ENCODE measurements at places on chromosomes 16 and 17.

DNA sequence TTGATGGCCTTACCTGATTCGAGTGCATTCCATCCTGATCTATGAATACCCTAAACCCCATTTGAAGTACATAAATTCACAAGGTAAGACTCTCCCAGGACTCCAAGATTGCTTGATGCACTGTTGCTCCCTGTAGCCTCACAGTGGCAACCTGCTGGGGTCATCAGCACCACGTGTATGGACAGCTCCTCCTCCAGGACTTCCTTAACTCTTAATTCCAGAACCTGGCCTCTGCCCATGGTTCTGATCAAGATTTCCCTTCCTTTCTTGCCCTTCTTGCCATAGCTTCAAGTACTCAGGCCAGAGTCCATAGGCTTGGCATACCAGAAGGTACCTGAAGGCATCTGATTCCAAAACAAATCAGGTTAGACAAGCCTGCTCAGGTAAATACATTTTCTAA is 34.0 kb upstream of the NLK start:
- DNase-seq = no peak

DNA sequence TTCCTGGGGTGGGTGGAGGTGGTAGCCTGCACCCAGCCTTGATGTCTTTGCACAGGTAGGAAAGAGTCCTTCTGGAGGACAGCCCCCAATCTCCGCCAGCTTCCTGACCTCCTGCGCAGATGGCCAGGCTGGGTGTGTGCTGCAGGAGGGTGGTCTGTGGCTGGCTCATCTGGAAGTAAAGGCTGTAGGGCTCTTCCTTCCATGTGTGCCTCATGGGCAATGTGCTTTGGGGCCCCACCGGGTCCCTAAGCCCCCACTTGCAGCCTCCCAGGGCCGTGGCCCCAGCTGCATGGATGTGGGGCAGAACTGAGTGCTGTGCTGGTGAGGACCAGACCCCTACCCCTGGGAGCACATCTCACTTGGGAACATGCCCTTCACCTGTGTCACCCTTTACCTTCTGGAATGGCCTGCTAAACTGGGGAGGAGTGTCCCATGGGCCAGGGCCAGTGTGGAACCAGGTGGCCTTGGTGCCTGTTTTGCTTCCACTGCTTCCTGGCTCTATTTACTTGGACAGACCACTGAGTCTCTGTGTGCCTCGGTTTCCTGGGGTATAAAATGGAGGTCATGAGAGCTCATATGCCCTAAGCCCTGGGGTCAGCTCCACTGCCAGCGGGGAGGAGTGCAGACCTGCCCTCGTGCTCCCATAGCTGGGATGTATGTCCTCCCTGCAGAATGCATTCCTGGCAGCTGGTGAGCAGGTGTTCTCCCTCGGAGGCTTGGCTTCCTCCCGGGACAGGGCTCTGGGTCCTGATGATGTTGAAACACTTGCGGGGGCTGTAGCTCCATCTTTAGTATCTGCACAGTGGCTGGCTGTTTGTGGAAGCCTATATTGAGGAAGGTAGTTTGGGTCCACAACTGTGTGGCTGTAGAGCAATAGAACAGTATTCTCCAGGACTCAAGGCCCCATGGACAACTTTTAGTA is 18.0 kb downstream of the MPRIP start:
- no peak for DNase-seq

GRCh38 chr17:45077643-45078042 is 16.5 kb downstream of the NMT1 start:
- DNase-seq = no peak

GRCh38 chr16:30786115-30786935 is 680 bp downstream of the ZNF629 start:
- no peak for DNase-seq

DNA sequence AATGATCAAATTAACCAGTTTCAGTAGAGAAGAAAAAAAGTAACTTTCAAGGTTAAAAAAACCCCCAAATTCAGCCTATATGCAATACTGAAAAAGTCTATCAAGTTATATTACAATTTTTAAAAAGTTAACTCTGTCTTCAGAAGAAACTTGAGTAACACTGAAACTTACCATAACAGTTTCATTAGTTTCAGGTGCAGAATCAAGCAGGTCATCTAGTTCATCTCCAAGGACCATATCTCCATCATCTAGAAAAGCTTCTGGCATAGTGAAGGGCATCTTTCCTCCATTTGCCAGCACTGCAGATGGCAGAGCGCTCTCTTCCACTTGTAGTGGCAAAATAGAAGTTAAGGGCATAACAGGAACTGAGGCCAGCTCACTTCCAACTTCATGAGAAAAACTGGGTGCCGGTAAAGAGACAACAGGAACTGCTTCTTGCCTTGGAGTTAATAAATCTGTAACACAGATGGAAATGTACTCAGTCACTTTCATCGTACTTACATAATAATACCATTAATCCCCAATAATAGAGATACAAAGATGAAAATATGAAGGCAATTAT is 22.9 kb downstream of the ZC3H7A start:
- no peak for DNase-seq

- DNase-seq = no peak
Observed at GRCh38 chr17:72463287-72464102, 342.7 kb downstream of the SOX9 start.

GRCh38 chr16:49697631-49698452 is 158.1 kb downstream of the ZNF423 start:
- no peak for DNase-seq

DNA sequence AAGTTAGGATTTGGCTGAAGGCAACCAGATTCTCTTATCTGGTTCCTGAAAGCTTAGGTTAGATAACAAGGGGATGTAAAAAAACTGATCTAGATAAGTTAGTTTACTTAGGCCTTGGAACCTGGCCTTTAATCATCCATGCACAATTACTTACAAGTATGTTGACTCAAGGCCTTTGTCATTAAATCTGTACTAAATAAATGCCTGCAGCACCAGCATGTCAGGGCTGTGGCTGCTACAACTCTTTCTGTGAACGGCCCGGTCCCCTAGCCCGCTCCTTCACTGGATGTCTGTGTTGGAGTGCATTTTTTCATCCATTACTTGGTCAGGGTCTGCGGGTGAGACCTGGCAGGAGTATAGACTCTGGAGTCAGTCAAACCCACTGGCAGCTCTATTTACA is 48.4 kb upstream of the ALDH3A1 start:
- DNase-seq = no peak

- DNase-seq = no peak
Observed at GRCh38 chr16:88382491-88383400, at the start of gene ZNF469. Gene ZNF469 (plus strand): TSS chr16:88382959. CDS start chr16:88427471, 44,512 bp downstream.

DNA sequence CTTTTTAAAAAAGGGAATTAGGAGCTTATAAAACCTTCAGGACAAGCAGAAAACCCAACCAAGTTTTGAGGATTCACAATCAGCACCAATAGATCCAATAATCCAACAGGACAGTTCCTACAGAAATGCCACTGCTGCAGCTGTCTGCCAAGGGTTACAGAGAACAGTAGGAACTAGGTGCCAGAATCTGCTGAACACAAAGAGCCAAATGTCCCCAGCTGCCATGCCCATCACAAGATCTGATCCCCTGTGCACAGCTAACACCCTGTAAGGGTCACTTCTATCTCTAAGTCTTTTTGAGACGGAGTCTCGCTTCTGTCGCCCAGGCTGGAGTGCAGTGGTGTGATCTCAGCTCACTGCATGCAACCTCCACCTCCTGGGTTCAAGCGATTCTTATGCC is 262.3 kb downstream of the STX8 start:
- DNase-seq = no peak

DNA sequence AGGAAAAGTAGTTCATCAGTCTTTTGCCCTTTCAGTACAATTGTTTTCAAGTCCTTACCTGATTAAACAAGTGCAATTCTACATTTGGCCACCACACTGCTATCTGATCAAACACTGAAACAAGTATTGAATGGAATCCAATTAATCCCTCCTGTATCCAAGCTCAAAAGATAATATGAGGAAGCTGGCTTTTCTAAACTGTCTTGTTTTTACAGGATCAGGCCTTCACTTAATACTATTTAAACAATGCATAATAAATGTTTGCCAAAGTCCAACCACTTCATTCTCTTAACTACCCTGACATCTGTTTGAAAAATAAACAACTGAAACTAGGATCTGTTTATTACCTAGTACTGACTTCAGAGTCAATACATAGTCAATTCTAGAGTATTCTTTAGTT is 131.6 kb downstream of the MRTFB start:
- no peak for DNase-seq

DNA sequence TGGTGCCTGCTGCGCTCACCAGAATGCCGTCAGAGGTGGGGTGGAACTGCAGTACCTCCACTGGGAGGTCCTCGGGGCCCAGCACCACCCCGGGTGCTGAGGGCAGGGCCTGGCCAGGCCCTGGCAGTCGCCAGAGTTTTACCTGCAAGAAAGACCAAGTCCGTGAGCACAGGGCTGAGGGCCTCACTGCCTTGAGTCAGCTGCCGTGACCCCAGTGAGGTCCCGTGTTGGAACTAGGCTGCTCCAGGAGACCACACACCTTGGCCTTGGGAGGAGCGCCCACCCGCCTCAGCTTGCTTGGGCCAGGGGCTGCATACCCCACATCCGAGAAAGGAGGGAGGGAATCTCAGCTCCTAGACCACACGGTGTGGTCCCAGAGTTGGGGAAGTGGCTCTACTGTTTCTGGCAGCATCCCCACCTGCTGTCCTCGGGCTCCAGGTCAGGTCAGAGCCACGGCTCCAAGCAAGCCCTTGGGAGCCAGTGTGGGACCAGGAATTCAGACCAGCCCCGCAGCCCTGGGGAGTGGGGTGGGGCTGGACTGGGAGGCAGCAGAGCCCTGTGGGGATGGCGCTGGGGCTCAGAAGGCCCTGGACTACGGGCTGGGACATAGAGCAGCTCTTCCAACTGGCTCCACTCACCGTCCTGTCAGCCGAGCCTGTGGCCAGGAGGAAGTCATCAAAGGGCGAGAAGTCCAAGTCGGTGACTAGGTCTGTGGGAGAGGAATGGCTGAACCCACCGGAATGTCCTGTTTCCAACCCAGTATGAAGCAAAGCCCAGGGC is 8.7 kb downstream of the CORO7 start:
- DNase-seq = no peak

GRCh38 chr17:4409659-4410058 is 24.1 kb upstream of the SPNS3 start:
- no peak for DNase-seq

DNA sequence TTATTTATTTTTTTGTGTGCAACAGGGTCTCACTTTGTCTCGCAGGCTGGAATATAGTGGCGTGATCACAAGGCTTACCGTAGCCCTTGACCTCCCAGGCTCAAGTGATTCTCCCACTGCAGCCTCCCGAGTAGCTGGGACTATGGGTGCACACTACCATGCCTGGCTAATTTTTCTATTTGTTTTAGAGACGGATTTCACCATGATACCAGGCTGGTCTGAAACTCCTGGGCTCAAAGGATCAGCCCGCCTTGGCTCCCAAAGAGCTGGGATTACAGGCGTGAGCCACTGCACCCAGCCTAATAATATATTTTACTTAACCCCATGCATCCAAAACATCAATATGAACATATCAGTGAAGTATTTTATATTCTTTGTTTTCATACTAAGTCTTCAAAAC is 2.0 kb downstream of the CCDC200 start:
- DNase-seq = no peak

Data from stimulated activated CD4-positive, alpha-beta T cell treated with anti-CD3 and anti-CD28 coated beads, Interleukin-1b, Interleukin-23, amount 100 ng/mL, for 1 hour (primary cell).